ENCODE measurements at places on chromosomes 16 and 17. TPM values are rescaled to one million over a fixed set of nuclear protein-coding genes. Genes with fewer than 3 reads are reported as not detected.

The FOXO3B gene
- total RNA-seq: 1.3 TPM

The ITGAE gene
- 13.5 TPM for total RNA-seq

The CACNG3 gene
- total RNA-seq: not detected

The LGALS9B gene
- total RNA-seq: not detected

The SLC13A5 gene
- 0.19 TPM for total RNA-seq

The BEAN1 gene
- not detected for total RNA-seq

The CD300LG gene
- under 0.01 TPM for total RNA-seq

The TMEM88 gene
- 132 TPM for total RNA-seq

The SYCE1L gene
- total RNA-seq: 5.0 TPM

The CEP112 gene
- 12.3 TPM for total RNA-seq

The HBA2 gene
- total RNA-seq: not detected

The KRT39 gene
- total RNA-seq: not detected

The ZPBP2 gene
- total RNA-seq: not detected

The CLEC19A gene
- total RNA-seq: not detected

The ADAM11 gene
- total RNA-seq: 0.13 TPM

The CYTH1 gene
- total RNA-seq: 64.9 TPM

The ST6GALNAC2 gene
- 0.82 TPM for total RNA-seq

The HCRT gene
- not detected for total RNA-seq

The C17orf78 gene
- total RNA-seq: not detected

The CORO6 gene
- 2.5 TPM for total RNA-seq

The FSCN2 gene
- 1.1 TPM for total RNA-seq

The CUEDC1 gene
- total RNA-seq: 5.7 TPM

The CMTM2 gene
- total RNA-seq: not detected

The OR1A1 gene
- total RNA-seq: not detected

The ACD gene
- total RNA-seq: 13.4 TPM

The RPH3AL gene
- total RNA-seq: 18.9 TPM

The SULT1A1 gene
- total RNA-seq: 0.76 TPM

The RAI1 gene
- total RNA-seq: 7.0 TPM

The GNAO1 gene
- not detected for total RNA-seq

The KRT36 gene
- total RNA-seq: 0.16 TPM

The TMEM132E gene
- not detected for total RNA-seq

The CD7 gene
- not detected for total RNA-seq

The TNP2 gene
- total RNA-seq: not detected

The KIF2B gene
- total RNA-seq: not detected

The PYY gene
- total RNA-seq: not detected

The KRTAP3-2 gene
- not detected for total RNA-seq

The KRT10 gene
- total RNA-seq: 3.0 TPM

The OR3A3 gene
- not detected for total RNA-seq

The SMIM22 gene
- not detected for total RNA-seq

The PLD2 gene
- 39.3 TPM for total RNA-seq

All from bladder microvascular endothelial cell (primary cell).